Activated T-helper 1 cell treated with Interleukin-2 at 50 U/mL for 16 hours (primary cell): ENCODE measurements at places on chromosomes 3 and 15.

- no peak for DNase-seq
Observed at GRCh38 chr15:25736461-25736860, 126.7 kb downstream of the ATP10A start.

DNA sequence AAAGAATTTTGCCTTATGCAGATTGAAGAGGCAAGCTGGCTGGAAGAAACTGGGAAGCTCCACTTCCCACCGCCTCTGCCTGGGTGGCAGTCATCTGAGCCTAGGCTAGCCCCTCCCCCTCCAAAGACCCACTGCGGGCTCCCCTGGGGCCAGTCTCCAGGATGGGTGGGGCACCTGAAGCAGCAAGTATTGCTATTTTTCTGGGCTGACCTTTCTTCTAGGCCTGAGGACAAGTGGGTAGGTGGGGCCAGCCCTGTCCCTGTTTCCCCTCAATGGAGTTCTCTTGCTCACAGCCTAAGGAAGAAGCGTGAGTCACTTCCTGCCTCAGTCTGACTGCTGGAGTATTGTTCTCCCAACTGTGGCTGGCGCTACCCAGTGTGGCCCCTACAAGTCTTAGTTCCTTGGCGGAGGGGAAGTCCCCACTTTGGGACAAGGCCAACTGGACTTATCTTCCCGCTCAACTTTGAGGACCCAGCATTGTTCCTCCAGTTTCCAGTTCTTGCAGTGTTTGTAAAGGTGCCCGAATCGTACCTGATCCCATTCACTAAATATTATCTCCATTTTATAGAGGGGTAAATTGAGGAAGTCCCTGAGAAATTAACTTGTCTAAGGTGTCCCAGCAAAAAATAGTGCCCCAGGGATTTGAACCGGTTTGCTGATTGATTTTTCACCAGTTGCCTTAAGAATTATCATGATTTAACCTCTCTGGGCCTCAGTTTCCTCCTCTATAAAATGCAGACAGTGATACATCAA, 1.4 kb downstream of the FURIN start:
- DNase-seq, result no peak

- no peak for DNase-seq
Observed at GRCh38 chr3:87674397-87675161, 384.2 kb downstream of the CGGBP1 start.

- no peak for DNase-seq
Observed at GRCh38 chr3:976006-976405, 116.8 kb upstream of the CNTN6 start.

DNA sequence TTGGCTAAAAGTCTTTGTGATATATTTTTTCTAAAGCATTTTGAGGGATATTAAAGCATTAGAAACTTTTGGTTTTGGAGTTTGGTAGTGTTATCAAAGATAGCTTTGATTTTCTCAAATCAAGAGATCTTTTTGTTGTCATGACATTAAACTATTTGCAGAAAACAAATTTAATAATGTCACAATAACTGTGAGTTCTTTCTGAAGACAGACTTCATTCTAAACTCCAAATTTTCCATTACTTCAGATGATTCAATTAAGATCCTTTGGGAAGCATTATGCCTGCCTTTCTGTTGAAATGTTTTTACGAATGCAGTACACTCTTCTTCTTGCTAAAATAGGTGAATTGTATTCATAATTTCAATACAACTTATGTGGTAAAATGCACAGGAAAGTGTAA, 145.4 kb downstream of the ALCAM start:
- DNase-seq, result no peak

GRCh38 chr3:57910990-57911389, 97.2 kb upstream of the FLNB start:
- DNase-seq, result no peak

DNA sequence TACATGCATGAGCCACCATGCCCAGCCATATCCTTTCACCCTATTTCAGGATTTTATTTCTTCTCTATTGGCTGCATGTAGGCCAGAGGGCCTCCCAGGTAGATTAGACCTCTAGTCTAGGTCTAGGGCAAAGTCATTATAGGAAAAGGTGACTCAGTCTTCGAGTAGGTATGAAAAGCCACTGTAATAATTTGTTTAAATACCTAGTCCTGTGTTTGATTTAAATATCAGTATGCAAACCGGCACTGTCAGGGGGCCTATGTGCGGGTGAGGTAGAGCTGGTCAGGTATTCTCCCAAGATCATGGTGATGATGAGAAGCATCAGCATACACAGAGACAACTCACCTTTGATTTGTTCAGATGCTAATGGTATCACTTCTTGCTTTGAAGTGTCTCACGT, 101.4 kb upstream of the UMPS start:
- no peak for DNase-seq

- no peak for DNase-seq
Observed at GRCh38 chr15:42402455-42403205, 43.3 kb downstream of the CAPN3 start.
